T-helper 2 cell (primary cell): ENCODE measurements at places on chromosomes 4 and X.

GRCh38 chr4:3628868-3629175 is 96.6 kb upstream of the LRPAP1 start:
- no peak for DNase-seq

DNA sequence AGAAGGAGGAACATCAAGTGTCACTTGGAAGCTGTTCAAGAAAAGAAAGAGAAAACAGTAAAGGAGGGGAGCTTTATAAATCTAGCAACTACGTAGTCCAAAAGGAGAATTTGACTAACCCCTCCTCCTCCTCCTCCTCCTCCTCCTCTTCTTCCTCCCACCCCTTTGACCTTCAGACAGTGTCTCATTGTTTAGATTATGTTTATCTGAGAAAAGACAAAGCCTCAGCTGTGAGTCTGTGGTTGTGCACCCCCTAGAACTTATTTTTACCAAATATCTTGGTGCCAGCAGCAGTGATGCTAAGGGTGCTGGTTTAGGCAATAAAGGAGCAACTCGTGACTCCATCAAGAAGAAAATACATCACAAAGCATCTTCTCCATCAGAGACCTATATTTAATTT is 68.9 kb upstream of the BMP2K start:
- no peak for DNase-seq

GRCh38 chrX:121746105-121746504 is 698.7 kb downstream of the GLUD2 start:
- no peak for DNase-seq

GRCh38 chr4:118775405-118775804 is 60.5 kb downstream of the SEC24D start:
- DNase-seq = no peak

- DNase-seq = no peak
Observed at GRCh38 chr4:119559044-119559647, 69.5 kb downstream of the PDE5A start.
